Fibroblast of skin of right biceps (primary cell): ENCODE measurements at places on chromosomes 3 and 15.

- DNase-seq = peak; percentile 93
Measured at GRCh38 chr15:87816811-87817210, 439.7 kb downstream of the NTRK3 start.

GRCh38 chr3:22471557-22471956, 720.5 kb upstream of the ZNF385D start:
- DNase-seq = no peak

DNA sequence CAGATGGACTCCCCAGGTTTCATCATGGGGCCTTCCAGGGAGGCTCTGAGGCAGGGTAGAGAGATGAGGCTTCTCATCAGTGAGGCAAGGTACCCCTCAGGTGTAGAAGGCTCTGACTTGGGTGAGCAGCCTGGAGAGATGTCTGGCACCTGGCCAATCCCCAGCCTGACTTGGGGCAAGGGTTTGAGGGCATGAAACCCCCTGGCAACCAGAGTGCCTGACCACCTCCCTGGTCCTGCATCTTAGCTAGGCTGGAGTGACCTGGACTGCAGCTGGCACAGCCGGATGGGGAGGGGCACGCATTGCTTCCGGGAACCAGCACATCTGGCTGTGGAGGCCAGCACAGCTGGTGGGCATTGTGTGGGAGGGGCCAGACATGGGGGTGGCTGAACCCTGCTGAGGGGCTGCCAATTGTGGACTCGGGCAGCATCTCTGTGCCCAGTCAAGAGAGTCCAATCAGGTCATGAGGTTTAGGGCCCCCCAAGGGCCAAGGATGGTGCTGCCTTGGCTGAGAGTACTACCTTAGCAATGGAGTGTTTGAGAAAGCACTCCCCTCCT, 1.9 kb downstream of the ZBTB47 start:
- no peak for DNase-seq

GRCh38 chr3:122247087-122247824, 63.8 kb downstream of the CASR start:
- no peak for DNase-seq

DNA sequence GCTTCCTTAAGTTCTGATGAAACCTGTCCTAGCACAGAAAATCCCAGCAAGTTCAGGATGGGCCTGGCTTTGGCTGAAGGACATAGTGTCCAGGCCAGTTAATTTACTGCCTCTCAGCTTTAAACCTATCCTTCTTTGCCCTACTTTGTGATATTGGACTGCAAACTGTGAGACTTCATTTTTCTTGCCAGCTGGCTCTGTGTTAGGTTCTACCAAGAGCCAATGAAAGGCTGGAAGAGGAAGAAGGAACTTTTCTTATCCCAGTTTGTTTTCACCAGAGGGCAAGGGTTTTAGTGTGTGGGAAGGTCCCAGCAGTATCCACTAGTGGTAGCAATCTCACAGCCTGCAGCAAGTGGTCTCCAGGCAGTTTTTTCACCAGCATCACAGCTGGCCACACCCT, 18.2 kb downstream of the DCUN1D1 start:
- DNase-seq = no peak

DNA sequence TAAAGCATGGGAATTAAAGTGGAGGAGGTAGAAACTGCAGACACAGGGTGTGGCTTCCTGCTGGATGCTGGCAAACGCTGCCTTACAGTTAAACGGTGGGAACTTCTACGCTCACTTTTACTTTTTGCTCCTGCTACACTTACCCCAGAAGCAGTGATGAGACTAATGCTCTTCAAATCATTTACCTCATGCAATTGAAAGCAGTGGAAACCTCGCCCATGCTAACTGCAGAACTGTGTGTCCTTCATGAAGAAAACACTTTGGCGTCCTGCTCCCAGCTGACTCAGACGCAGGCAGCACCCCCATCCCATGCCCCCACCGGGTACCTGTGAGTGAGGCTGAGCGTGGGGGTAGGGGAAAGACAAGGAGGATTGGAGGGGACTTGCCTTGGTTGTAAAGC, 31.8 kb downstream of the UPK1B start:
- DNase-seq = no peak

- DNase-seq = peak; percentile 36
Measured at GRCh38 chr3:126523745-126524428, at the start of gene CHST13. CHST13 (plus strand) TSS chr3:126524155; CDS start chr3:126524333, 178 bp downstream.

DNA sequence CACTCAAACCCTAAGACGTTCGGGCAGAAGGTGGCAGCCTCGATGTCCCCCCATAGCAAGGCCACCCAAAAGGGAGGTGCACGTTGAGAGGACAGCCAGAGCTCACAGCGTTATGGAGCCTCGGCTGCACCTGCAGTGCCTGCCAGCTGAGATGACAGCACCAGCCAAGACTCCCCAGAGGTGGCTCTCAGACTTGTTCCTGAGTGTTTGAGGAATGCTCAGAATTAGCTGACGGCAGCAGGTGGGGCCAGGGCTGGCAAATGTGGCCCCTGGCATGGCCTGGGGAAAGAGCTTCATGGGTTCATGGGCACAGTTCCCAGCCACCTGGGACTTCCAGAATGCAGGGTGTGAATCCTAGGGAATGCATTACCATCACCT, 177.8 kb downstream of the KLF13 start:
- no peak for DNase-seq

DNA sequence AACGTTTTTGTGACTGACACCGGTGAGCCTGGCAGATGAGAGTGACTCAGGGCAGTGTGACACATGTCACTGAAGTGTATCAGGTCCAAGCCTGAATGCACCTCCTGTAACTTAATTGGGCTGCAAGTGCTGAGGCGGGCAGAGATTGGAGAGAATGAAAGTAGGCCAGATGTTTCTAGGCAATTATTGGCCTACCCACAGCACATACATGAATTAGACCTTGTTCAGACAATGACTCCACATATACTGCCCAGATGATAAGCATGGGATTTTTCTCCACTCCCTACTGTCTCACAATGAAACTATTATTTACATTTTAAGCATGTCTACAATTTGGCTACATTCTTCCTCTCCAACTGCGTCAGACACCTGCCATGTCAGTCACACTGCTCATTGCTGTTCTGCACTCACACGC, 187.3 kb upstream of the ZNF385D start:
- no peak for DNase-seq

DNA sequence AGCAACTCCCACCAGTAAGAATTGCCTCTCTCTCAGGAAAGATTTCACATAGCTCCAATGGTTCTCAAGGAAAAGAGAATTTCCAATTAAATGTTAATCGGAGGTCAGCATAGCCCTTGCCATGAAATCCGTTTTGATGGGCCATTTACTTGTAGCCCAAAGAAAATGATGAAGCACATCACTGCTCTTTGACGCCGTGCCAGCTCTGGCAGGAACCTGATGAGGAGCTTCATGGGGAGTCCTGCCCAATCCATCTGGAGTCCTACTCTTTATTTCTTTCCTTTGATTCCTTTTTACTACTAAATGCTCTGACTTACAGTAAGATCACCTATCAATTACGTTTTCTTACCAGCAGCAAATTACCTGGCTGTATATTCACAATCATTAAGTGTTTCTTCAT, 84.7 kb downstream of the FGF12 start:
- no peak for DNase-seq

- DNase-seq = peak; percentile 50
Measured at GRCh38 chr15:83275412-83275811, 9.1 kb downstream of the BNC1 start.

- DNase-seq = no peak
Measured at GRCh38 chr15:59571606-59572005, 40.0 kb upstream of the GCNT3 start.

- DNase-seq = no peak
Measured at GRCh38 chr15:66722757-66723540, 20.9 kb downstream of the SMAD6 start.

DNA sequence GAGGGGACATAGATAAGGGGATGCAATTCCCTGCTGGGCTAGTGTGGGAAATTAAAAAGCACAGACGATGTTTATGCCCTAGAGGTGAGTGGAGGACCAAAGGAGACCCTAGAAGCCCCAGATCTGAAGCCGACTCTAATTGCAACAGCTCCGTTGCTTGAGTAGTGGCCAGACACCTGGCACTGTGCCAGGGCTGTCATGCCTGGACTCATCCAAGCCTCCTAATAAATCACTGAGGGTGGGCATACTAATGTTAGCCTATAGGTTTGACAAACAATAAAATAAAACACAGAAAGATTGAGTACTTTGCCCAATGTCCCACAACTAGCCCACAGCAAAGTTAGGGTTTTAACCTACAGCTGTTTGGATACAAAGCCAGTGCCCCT, 25.4 kb upstream of the MRPS22 start:
- DNase-seq = no peak

DNA sequence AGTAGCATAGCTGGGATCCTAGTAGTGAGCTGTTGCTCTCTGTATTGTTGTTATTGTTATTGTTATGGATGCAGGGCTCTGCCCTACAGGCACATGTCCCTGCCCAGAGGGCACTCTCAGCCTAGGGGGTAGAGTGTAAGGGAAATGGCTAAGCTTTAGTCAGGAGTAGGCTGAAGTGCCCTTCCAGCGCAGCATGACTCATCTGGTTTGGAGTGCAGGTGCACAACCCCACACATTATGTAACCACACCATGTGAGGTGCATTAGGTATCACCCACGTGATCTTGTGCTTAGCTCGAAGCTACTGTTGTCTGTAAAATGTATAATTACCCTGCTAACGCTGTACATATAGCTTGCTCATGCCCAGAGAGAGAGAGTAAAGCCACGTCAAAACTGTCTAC, 48.3 kb upstream of the TIPARP start:
- DNase-seq = no peak

DNA sequence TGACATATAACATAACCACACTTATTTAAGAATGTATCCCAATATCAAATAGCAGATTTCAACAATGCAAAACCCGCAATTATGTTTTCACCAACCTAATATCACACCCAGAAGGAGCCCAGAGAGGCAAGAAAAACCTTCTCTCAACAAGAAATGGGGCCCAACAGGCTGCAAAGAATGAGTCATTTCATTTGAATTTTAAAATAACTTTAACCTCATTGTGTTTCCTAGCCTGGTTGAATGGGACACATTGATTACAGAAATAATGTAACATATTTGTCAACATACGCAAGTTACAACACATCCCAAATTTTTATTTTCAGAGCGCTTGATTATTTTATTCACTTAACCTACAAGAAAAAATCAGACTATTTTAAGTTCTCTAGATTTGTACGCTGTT, 365.1 kb upstream of the SLCO3A1 start:
- no peak for DNase-seq

DNA sequence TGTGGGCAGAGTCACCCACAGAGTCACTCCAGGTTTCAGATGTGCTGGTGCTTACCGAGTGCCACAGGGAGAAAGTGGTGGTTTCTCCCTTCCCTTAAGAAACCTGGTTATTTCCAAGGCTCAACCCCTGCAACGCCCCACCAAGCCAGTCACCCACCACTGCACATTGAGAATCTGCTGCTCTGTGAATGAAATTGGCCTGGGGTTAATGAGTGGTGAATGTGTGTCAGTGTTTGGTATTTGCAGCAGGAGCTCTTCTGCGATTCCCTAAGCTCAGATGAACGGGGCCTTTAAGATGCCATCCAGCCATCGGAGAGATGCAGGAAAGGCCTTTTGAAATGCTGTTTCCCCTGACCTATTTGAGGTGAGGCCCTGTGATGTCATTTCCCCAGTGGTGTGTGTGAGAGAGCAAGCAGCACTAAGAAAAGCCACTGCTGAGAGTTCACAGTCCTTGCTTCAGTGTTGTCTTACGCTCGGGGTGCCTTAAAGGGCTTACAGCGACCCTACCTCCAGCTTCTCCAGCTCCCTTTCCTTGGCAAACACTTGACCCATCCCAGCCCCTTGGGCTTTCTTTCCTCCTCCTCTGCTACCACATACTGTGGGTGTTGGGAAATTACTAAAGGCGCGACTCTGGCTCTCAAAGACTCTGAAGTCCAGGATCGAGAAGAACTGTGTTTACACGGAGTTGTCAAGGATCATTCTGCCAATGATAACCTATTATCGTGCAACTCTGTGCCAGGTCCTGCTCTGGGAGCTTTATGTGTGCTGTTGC, 68.9 kb downstream of the SMAD3 start:
- DNase-seq = peak; percentile 52

DNA sequence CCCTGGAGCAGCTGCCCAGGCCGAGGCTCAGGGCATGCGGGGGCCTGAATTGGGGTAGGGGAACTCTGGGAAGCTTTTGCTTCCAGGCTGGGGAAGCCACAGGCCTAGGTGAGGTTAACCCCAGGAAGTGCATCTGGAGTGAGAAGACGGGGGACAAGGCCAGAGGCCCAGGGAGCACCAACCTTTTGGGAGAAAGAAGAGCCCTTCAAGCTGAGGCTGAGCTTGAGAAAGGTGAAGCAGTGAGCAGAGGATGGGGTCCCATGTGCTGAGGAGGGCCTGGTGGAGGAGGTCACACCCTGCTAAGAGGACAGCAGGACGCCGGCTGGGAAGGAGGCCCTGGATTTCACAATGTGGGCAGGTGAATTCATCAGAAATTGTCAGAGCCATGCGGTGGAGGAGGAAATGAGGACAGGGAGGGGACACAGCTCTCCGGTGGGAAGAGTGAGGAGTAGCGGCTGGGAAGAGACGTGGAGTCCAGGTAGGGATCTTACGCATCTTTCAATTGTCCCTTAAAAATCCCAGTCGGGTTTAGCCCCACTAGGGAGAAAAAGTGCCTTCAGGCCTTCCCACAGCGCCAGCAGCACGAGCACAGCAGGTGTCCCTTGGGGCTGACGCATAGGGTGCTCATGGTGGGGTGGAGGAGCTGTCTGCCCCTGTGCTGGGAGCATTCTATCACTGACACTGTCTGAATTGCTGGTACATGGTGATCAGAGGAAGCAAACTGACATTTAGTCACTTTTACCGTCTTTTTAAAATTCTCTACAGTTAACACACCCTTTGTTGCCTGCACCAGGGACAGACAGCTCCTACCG, 50.9 kb downstream of the HCN4 start:
- no peak for DNase-seq

DNA sequence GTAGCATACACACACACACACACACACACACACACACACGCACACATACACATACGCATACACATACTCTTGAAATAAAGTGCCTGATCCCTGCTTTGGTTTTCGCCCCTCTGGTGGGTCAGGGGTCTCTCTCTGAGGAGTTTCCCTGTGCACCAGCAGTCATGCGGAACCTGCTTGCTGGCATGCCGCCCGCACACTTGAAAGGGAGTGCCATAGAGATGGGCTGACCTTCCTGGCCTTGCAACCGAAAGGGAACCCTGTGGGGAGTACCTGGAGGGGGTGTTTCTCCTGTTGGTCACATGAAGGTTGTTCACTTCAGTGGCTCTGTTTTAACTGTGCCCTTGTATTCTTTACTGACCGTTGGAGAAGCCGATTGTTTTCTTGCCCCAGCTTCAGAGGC, 752.3 kb downstream of the NR2F2 start:
- no peak for DNase-seq

GRCh38 chr3:88137836-88138235, 11.9 kb upstream of the C3orf38 start:
- peak; percentile 70 for DNase-seq

- DNase-seq = no peak
Measured at GRCh38 chr3:180646187-180646790, 33.0 kb downstream of the CCDC39 start.

DNA sequence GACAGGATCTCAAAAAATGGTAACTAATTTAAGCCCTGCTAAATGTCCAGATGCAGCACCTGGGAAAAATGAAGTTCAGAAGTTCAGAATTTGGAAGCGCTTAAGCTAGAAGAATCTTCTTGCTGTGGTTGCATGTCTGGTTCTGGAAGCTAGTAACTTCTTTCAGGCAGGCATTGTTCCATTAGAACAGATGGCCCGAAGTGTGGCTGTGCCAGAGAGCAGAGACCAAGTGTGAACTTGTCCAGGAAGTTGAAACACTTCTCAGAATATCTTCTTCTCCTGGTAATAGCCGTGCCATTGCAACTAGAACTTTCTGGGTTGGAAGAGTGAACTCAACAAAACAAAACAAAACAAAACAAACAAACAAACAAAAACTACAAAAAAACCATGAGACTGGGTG, 80.0 kb downstream of the MITF start:
- DNase-seq = no peak
